ENCODE measurements at places on chromosomes 5 and 9.

DNA sequence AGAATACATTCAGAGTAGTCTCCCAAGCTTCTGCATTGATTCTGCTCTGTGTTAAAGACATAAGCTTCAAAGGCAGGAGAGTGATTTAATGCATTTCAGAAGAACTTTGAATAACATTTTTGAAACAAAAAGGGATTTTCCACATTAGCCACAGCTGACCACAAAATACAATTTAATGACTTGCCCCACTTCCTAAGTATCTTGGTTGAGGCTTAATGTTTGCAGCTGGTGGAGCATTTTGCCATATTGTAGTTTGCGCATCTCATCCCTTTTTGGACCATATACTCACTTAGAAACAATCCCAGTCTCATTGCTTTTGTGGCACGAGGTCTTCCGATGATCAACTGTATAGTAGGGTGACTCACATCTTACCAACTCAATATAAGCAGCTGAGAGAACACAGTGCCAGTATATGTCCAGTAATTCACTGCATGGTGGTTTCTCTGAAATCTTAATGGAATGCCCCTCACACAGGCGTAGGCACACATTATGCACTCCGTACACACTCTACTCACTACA is 455.8 kb upstream of the PTGER4 start:
- no peak for DNase-seq

GRCh38 chr9:94625835-94626234 is 13.5 kb downstream of the FBP1 start:
- no peak for DNase-seq

DNA sequence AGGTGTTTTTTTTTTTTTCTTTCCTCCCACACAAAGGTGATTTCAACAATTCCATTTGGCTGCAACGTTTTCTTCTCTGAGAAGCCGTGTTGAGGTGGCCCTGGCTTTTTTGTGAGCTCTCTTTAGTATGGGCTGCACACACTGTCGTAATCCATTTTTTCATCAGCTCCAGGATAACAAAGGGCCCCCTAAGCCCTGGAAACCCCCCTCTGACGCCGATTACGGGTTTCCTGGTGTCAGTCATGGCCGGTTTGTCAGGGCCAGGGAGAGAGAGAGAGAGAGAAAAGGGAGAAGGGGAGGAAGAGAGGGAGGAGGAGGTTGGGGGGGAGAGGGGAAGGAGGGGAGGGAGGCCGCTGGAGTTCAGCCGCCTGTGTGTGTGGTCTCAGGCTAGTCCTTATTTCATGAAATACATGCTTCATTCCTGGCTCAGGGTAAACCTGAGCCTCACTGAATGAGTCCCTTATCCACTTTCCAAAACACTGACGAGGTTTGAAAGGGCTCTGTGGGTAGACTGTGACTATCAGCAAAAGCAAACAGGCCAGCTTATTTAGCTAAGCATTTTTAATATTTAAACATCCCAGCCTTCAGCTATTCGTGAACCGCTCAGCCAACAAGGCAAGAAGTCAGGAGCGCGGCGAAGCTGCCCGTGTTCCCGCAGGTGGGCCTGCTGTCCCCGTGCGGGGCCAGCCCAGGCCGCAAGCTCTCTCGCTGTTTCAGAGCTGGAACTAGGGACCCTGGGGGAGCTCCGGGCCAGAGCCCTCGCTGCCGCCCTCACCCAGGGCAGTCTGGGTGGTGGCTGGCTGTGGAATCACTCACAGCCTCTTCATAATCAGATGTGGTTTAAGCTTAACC is 172.8 kb downstream of the ERCC6L2 start:
- no peak for DNase-seq

- no peak for DNase-seq
Measured at GRCh38 chr9:133031496-133031911, 707 bp downstream of the GTF3C5 start.

DNA sequence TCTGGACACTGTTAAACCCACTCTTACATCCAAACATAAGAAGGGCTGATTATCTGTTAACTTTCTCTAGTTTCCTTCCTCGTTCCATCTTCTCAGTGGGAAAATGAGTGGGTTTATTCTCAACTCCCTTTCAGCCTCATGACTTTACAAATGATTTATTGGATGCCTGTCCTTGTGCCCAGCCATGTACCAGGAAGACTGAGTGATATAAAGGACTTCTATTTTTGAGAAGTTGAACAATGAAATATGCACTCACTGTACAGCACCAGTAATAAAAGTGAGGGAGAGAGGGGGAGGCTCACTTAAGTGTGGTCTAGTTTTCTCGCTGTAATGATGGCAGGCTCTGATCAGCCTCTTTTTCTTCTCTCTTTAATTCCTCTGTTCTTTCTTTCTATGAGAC is 277.6 kb downstream of the SMARCA2 start:
- no peak for DNase-seq
